ENCODE measurements at places on chromosomes 7 and 10.

DNA sequence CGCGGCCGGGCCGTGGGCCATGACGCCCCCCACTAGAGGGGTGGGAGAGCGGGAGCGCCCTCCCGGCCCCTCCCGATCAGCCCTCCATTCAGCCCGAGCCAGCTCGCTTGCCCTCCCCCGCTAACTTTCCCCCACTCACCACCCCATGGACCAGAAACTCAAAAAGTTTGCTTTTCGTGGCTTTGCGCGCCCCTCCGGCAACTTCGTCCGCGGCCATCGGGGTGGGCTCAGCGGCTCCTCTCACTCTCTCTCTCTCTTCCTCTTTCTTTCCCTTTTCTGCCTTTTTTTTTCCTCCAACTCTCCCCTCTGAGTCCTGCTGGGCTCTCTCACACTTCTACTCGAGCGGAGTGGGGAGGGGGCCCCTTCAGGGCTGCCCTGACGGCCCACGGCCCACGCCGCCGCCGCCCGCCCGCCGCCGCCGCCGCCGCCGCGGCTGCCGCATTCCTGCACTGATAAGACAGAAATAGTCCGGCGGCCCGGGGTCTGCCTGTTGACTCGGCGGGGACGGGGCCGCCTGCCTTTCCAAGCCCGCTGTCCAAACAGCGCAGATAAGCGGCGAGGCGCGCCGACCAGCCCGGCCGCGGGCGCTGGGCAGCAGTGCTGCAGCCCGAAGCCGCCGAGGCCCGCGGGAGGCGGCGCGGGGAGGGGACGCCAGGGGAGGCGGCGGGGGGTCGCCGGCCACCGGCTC, at the start of gene SMARCD3:
SMARCD3 (minus strand) TSS at position 349 of the 688 bp plus-strand sequence; CDS start at position 217, 132 bp downstream.
- DNase-seq: peak; percentile 35

- DNase-seq: no peak
Measured at GRCh38 chr7:117364339-117365080, 41.7 kb upstream of the WNT2 start.

DNA sequence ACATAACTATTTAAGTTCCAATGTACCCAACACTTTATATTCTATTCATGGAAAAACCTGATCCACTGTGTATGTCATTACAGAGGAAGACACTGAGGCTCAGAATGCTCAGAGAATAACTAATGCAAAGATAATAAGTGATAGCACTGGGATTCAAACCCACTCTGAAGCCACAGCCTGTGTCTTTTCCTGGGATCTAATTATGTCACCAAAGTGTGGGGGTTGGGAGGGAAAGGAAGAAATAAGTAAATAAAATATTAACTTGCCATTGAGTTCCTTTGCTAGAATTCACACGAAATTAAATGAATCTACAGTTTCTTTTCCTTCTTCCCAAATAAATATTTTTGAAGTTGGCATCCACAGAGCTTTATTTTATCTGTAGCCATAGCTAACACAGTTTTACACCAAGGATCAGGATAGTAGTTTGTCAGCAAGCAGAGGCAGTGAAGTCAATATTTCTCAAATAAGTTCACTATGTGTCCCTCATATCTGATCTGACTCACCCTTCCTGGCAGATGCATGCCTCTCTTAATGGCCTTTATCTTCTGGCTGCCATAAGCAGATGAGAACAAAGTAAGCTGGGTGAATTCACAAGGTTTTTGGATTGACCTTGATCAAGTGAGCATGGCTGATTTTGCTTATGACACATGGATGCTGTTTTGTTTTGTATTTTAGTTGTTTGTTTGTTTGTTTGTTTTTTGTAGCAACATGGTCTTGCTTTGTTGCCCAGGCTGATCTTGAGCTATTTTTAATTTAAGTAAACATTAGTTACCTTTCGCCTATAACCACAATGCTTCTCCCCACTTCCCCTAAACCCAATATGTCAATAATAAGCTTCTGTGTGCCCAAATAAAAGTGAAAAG, 6.3 kb downstream of the RAPGEF5 start:
- DNase-seq: no peak

GRCh38 chr7:29557954-29558353, 5.7 kb upstream of the PRR15 start:
- DNase-seq: no peak

GRCh38 chr10:121300723-121301122, 297.5 kb downstream of the FGFR2 start:
- DNase-seq: no peak
